ENCODE measurements at places on chromosomes 1 and 21. TPM values are rescaled to one million over a fixed set of nuclear protein-coding genes. Genes with fewer than 3 reads are reported as not detected.

NSUN4 gene
- total RNA-seq = 8.1 TPM

LORICRIN gene
- total RNA-seq = not detected

TRIM45 gene
- 3.3 TPM for total RNA-seq

VPS26C gene
- total RNA-seq = 52.6 TPM

AQP10 gene
- total RNA-seq = not detected

SLC30A2 gene
- total RNA-seq = not detected

EBNA1BP2 gene
- 197 TPM for total RNA-seq

ZNF436 gene
- 21.1 TPM for total RNA-seq

DNA sequence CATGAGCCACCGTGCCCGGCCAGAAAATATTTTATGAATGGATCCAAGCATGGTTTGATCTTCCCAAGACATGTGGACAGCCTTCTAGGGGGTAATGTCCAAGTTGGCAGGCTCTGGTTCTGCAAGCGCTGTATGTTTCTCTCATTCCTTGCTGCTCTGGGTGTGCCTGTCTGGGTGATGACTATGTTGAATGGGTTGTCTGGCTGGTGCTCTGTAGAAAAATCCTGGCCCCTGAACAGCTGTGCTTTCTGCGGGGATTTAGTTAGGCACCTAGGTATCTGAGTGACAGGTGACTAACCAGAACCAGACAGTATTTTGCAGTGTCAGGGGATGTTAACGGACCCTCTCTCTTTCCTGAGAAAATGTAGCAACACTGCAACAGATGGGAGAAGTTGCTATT, 14.1 kb downstream of the HUNK start:
- DNase-seq = no peak

DNA sequence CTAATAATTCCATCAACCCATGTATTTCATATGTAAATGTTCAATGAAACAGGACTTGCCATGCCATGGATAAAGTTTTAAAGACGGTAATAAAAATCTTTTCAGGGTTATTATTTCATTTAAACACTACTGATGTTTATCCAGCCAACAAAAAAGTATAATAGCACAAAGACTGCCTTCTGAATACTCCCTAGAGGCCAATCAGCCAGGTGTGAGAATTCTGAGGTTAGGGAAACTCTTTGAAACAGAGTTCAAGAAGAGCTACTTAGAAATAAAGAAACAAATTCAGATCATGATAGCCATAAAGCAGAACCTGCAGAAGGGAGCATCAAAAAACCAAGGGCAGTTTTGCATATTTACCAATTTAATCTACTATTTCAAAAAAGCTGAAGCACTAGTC, 48.7 kb downstream of the AKT3 start:
- no peak for DNase-seq

DNA sequence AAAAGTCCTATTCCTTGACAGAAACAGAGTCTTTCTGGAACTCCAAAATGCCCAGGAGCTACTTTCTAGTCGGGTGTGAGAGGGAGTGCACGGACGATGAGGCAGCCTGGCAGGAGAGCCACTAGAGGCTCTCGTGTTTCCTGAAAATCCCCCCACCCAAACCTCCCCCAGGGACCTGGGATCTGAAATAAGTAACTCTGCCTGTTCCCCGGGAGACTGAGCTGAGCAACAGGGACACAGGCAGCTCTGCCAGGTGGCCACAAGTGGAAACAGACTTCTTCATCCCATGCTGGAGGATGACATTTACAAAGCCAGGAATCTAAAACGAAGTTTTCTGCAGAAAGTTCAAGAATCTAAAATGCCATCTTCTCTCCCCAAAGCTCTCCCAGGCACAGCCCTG, 77.1 kb downstream of the ITPKB start:
- DNase-seq = peak; percentile 15

- no peak for DNase-seq
These were observed 52.0 kb downstream of the PRDM16 start for GRCh38 chr1:3120994-3121393.

- no peak for DNase-seq
These were observed 3.1 kb downstream of the KCNK1 start for GRCh38 chr1:233617025-233617424.

DNA sequence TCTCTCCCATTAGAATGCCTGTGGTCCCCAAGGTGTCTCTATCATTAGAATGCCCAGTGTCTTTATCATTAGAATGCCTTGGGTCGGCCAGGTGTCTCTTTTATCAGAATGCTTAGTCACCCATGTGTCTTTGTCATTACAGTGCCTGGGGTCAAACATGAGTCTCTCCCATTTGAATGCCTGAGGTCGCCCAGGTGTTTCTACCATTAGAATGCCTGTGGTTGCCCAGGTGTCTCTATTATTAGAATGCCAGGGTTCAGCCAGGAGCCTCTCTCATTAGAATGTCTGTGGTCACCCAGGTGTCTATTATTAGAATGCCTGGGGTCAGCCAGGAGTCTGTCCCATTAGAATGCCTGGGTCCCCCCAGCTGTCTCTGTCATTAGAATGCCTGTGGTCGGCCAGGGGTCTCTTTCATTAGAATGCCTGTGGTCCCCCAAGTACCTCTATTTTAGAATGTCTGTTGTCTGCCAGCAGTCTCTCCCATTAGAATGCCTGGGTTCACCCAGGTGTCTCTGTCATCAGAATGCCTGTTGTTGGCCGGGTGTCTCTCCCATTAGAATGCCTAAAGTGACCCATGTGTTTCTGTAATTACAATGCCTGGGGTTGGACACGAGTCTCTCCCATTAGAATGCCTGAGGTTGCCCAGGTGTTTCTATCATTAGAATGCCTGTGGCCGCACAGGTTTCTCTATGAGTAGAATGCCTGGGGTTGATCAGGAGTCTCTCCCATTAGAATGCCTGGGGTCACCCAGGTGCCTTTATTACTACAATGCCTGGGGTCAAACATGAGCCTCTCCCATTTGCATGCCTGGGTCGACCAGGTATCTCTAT, 57.1 kb downstream of the RNF187 start:
- no peak for DNase-seq

- DNase-seq = peak; percentile 74
These were observed 126.1 kb upstream of the CACHD1 start for GRCh38 chr1:64343823-64344190.

DNA sequence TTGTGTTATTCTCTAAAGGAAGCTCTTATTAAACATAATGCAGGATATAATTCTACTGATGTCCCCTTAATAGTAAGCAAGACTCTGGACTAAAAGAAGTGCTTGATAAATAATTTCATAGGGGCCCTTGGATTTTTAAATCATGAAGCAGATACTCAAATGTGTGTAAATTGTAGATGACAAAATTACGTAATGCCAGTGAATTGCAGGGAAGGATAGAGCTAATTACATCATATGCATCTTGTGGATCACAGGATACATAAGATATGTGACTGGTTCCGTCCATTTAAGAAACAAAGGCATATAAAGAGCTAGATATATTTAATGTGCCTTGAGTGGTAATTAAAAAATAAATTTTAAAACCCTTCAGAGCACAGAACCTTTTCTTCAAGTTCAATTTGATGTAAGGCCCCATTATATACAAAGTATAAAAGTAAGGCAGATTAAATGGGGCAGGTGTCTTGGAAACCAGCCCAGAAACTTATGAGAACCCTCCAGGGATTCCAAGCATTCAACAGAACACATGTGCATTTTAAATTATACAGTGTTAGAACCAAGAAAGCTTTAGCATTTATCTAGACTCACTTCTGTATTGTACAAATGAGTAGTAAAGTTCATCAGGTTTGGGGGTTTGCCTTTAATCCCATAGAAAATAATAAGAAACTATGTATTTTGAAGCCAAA, 190.4 kb downstream of the NCAM2 start:
- DNase-seq = no peak

GRCh38 chr1:198699167-198700015, 60.6 kb downstream of the PTPRC start:
- DNase-seq = peak; percentile 37

- DNase-seq = peak; percentile 95
These were observed 42.5 kb downstream of the CCN1 start for GRCh38 chr1:85623061-85623471.

DNA sequence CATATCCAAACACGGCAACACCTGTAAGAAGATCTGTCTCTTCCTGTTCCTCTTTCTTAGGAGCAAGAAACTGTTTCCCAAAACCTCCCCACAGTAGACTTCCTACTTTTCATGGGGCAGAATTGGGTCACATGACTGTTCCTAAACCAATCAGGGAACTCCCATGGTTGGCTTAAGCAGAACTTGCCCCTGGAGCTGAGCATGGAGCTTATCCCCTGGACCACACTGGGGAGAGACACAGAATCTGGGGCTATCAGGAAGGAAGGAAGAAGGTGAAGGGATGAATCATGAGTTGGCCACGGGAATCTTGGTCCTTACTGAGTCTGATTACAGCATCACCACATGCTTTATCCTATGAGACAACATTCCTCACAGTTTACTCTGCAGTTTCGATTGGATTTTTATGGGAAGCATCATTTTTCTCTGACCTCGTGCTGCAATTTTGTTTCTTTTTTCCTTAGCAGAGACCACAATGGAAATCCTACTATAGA, 81.8 kb downstream of the CDC7 start:
- DNase-seq = peak; percentile 76

DNA sequence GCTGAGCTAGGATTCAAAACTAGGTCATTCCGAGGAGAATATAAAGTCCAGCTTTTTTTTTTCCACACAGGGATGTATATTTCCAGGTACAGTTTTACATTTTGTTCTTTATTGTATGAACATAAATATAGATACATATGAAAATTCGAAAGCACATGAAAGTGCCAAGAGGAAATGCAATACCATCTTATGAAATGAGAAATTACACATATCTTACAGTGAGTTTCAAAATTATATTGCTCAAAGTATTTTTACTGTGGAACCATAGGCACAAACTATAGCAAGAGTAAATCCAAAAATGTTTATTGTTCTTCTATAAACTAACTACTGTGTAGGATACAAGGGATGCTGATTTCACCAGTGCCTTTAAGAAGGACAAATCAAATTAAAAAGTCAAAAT, 39.0 kb downstream of the PTPRC start:
- DNase-seq = no peak

- no peak for DNase-seq
These were observed 14.7 kb upstream of the SPRR5 start for GRCh38 chr1:152932170-152932811.

GRCh38 chr1:2009101-2010053, 5.8 kb upstream of the CFAP74 start:
- no peak for DNase-seq

DNA sequence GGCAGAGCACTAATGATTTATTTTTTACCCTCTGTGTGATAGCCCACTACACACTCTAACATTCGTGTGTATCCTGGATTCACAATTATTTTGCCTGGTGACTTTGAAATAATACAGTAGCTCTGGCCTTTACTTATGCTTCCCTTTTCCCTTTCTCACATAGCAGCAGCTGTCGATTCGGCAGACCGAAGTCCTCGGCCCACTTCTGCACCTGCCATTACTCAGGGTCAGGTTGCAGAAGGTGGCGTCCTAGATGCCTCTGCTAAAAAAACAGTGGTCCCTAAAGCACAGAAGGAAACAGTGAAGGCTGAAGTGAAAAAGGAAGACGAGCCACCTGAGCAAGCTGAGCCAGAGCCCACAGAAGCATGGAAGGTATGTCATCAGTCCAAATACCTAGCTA, 70.8 kb downstream of the TMEM200B start:
- DNase-seq = no peak

GRCh38 chr1:46587069-46587468, 17.0 kb downstream of the MKNK1 start:
- DNase-seq = no peak

DNA sequence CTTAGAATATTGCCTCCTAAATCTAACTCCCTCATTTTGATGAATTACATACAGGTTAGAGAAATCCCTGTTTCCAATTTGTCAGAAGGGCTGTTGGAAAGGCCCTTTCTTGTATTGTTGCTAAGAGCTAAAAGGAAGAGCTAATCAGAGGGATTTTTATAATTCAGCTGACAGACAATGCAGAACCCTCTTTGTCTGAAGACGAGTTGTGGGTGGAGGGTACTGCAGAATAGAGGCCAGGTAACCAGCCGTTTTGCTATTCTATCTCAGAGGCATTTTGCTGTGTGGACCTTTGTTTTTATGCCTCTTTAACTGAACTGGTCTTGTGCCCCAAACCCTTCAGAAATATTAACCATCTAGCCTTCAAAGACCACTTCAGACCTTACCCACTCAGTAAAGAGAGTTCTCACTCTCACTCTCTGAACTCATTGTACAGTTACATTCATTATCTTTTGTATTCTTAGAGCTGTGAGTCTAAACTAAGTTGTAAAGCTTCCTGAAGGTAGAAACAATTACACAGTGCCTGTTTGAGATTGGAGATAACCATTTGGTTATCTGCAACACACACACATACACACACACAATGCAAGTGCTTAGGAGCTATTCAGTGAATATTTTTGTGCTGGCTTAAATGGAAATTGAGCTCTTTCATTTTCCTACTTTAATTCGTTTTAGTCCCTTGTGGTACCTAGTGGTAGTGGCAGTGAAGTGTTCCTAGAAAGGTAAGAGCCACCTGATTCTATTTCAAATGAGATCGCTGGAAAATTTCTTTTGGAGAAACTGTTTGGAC, 19.7 kb downstream of the KPNA6 start:
- no peak for DNase-seq

GRCh38 chr21:44548381-44548780, 2.9 kb downstream of the KRTAP10-2 start:
- DNase-seq = no peak

GRCh38 chr1:200426196-200426595, 16.4 kb upstream of the ZNF281 start:
- DNase-seq = no peak

DNA sequence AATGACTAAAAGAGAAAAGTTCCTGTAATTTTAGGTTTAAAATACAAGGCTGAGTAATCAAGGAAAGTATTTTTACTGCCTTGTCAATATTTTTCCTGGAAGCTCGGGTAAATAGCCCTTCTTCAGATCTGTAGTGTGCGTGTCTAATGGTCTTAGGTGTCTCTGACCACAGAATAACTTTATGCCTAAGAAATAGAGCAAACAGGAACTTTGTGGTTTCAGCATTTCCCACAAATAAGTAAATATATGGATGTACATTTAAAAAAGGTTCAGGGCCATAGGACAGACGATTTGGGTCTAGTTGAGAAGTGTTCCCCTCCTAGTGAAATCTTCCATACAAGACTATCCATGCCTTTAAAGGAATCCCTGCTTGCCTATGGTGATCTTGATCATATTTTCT, 107.0 kb downstream of the ZC3H11B start:
- peak; percentile 65 for DNase-seq

GRCh38 chr1:177620636-177621190, 349.1 kb downstream of the SEC16B start:
- no peak for DNase-seq

GRCh38 chr1:26771285-26771642, 16.5 kb upstream of the PIGV start:
- DNase-seq = no peak

Data from RPMI7951 (cell line).